Spleen (tissue), 13 donors: ENCODE measurements at places on chromosomes 6 and 20. TPM values are rescaled to one million over a fixed set of nuclear protein-coding genes. Genes with fewer than 3 reads are reported as not detected.

The EEF1A1 gene
- total RNA-seq = 9,463 TPM

The TRIM40 gene
- total RNA-seq = 0.20 TPM

The GPR6 gene
- not detected for total RNA-seq

The FAM217A gene
- total RNA-seq = not detected

The RGS17 gene
- not detected for total RNA-seq

The ZBTB12 gene
- total RNA-seq = 4.5 TPM

The TUBB2A gene
- 13.7 TPM for total RNA-seq

DNA sequence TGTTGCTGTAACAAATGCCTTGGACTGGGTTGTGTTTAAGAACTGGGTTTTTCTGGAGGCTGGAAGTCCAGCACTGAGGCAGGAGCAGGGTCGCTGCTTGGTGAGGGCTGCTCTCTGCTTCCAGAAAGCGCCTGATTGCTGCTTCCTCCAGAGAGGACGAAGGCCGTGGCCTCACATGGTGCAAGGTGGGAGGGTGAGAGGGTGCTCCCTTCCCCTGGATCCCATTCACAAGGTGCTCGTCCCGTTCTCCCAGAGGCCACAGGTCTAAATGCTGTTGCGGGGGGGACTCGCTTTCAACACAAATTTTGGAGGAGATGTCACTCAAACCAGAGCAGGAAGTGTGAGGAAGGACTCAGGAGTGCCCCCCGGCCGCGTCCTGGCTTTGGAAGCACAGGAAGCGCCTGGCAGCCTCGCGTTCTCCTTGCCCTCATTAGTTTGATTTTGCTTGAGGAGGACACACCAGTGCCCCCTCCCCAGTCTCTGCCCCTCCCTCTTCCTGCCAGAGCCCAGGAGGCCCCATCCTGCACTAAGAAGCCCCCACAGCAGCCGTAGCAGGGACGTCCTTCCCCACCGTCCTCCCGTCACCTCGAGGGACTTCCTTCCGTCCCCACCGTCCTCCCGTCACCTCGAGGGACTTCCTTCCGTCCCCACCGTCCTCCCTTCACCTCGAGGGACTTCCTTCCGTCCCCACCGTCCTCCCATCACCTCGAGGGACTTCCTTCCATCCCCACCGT, 7.7 kb upstream of the NKAIN4 start:
- no peak overlapping the region for H3K27ac ChIP-seq
- no peaks in the 10 kb centered on the region for H3K36me3 ChIP-seq
- no peaks in the 10 kb centered on the region for H3K4me1 ChIP-seq
- H3K4me3 ChIP-seq = no peak overlapping the region
- DNase-seq = no peak
- H3K27me3 ChIP-seq = peaks cover 68% of the 10 kb centered on the region

DNA sequence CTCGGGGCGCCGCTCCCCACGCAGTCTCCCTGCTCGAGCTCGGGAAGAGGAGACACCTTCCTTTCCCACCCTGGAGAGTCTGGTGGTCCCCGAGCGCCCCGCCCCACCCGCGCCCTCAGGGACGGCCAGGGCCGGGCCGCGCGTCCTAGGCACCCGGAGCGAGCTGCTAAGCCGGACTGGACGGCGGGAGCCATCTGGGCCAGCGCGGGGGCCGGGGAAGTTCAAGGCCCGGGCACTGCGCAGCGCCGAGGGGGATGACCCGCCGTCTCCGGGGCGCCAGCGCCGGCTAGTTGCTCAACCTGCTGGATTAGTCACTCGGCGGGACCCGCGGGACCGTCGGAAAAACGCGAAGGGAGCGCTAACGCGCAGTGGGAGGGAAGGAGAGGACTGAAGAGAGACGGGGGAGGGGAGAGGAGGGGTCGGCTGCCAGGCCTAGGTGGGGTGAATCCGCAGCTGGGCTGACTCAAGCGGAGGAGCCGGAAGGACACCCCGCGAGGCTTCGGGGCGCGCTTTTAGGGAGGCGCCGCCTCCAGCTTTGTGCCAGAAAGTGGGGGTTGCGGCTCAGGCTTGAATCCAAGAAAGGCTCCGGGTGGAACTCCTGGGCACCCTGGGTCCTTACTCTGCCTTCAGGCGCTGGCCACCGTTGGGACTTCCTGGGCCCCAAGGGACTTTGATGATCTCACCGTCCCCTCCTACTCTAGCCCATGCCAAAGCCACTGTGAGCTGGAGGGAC, 75.7 kb upstream of the FOXP4 start:
- H3K27me3 ChIP-seq = peaks cover 67% of the 10 kb centered on the region
- peaks cover 10% of the 10 kb centered on the region for H3K4me1 ChIP-seq
- peak overlapping the region; percentile 46 for H3K4me3 ChIP-seq
- DNase-seq = no peak

- H3K27ac ChIP-seq = no peak overlapping the region
- no peak for DNase-seq
- no peaks in the 10 kb centered on the region for H3K4me1 ChIP-seq
Observed at GRCh38 chr20:32397567-32398084, 39.5 kb downstream of the ASXL1 start.

GRCh38 chr6:113529196-113529595, 327.9 kb upstream of the MARCKS start:
- H3K36me3 ChIP-seq = no peaks in the 10 kb centered on the region
- no peak overlapping the region for H3K27ac ChIP-seq
- H3K27me3 ChIP-seq = no peaks in the 10 kb centered on the region
- no peak for DNase-seq
- no peak overlapping the region for H3K4me3 ChIP-seq
- H3K4me1 ChIP-seq = no peaks in the 10 kb centered on the region

DNA sequence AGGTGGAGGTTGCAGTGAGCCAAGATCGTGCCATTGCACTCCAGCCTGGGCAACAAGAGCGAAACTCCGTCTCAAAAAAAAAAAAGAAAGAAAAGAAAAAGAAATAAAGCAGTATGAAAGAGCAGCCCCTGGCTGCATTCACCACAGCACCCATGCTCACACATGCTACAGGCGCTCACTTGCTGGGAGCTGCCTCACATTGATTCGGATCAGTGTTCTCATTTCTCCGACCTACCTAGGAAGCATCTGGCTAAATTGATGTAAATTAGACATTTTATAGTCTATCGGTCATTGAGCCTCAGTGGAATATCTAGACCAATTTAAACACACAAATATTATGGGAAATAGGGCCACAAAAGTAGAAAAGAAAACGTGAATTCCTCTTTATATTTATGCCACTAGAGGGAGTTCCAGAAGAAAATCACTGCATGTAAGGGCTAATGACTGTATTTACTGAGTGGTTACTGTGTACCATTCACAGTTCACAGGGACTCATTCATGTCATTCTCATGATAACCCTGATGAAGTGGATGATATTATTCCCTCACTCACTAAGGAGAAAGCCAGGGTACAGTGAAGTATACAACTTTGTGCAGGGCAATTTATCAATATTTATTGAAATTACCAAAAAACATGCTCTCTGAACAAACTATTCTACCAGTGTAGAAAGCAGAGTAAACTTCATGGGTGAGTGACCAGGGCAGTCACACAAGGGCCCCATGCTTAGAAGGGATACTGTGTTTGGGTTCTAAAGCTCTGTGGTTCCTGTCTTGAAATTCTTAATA, 5.3 kb upstream of the MOG start:
- H3K4me3 ChIP-seq = no peak overlapping the region
- peaks cover 26% of the 10 kb centered on the region for H3K4me1 ChIP-seq
- no peaks in the 10 kb centered on the region for H3K36me3 ChIP-seq
- H3K27ac ChIP-seq = no peak overlapping the region
- peaks cover under 1% of the 10 kb centered on the region for H3K27me3 ChIP-seq
- no peak for DNase-seq

GRCh38 chr6:89940225-89941027, 46.2 kb downstream of the GJA10 start:
- H3K4me3 ChIP-seq = no peak overlapping the region
- no peaks in the 10 kb centered on the region for H3K27me3 ChIP-seq
- no peaks in the 10 kb centered on the region for H3K36me3 ChIP-seq
- no peaks in the 10 kb centered on the region for H3K4me1 ChIP-seq
- no peak for DNase-seq

DNA sequence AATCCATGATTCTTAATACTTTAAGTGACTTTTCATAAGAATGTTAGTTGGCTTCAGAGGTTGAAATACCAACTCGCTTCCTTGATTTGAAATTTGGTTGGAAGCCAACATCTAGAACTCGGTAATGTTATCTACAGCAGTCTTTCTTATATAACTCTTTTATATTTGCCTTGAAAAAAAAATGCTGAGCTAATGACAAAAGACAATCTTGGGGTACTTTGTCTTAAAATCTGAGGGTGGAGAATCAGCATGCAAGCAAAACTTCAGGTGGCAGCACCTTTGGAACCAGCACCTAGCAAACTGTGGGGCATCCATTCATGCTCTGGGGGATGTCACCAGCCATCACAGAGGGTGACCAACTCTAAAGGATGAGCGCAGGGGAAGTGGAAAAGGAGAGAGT, 76.3 kb downstream of the PDE10A start:
- no peaks in the 10 kb centered on the region for H3K27me3 ChIP-seq
- DNase-seq = no peak
- no peaks in the 10 kb centered on the region for H3K36me3 ChIP-seq
- no peak overlapping the region for H3K4me3 ChIP-seq
- H3K4me1 ChIP-seq = no peaks in the 10 kb centered on the region
- H3K27ac ChIP-seq = no peak overlapping the region

DNA sequence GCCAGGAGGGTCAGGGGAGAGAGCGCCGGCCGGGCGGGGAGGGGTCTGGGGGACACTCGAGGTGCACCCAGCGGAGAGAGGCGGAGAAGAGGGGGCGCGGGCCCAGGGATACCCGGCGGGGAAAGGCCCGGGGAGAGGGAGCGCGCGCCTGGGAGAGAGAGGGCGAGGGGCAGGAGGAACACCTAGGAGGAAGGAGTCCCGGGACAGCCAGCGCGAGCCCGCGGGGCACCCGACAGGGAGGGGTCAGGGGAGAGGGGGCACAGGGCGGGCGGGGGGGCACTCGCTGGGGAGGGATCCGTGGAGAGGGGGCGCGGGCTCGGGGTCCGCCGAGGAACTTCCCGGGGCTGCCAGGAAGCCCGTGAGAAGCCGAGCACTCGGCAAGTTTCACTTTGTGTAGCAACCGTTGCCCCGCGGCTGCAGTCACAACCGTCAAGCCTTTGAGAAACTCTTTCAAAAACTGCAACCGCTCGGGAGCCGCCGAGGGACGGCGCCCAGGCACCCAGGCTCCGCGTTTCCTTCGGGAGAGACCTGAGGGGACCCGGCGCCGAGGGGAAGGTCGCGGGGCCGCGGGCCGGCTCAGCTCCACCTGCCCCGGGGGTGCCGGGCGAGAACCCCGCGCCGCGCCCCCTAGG, 471 bp downstream of the EZR start:
- peaks cover 31% of the 10 kb centered on the region for H3K4me1 ChIP-seq
- H3K4me3 ChIP-seq = peak overlapping the region; percentile 85
- peak; percentile 94 for DNase-seq
- peak overlapping the region; percentile 93 for H3K27ac ChIP-seq

GRCh38 chr6:152979116-152979515, 3.7 kb downstream of the FBXO5 start:
- peaks cover 78% of the 10 kb centered on the region for H3K4me1 ChIP-seq
- no peak for DNase-seq
- no peaks in the 10 kb centered on the region for H3K27me3 ChIP-seq
- peaks cover 4% of the 10 kb centered on the region for H3K36me3 ChIP-seq
- H3K4me3 ChIP-seq = no peak overlapping the region

GRCh38 chr20:57718490-57719009, 8.7 kb upstream of the PMEPA1 start:
- H3K27me3 ChIP-seq = no peaks in the 10 kb centered on the region
- H3K4me1 ChIP-seq = peaks cover 24% of the 10 kb centered on the region
- DNase-seq = peak; percentile 95

DNA sequence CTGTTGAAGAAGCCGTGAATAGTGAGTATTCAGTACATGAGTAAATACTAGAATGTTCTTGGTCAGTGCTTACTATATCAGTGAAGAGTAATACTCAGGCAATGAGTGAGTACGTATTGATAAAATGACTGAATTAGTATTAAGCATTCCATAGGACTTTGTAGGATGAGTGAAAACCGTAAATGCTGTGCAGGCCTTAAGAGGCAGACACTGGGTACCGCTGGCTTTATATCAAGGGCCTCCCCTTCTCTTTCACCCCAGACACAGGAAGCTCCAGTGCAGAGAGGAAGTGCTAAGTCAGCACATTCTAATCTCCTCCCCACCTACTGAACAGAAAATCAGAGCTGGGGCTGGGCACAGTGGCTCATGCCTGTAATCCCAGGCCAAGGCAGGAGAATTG, 24.2 kb downstream of the POFUT1 start:
- peaks cover 36% of the 10 kb centered on the region for H3K4me1 ChIP-seq
- no peak for DNase-seq
- H3K27ac ChIP-seq = peak overlapping the region; percentile 68
- H3K27me3 ChIP-seq = no peaks in the 10 kb centered on the region
- H3K36me3 ChIP-seq = no peaks in the 10 kb centered on the region

GRCh38 chr6:144746902-144747469, 461.9 kb downstream of the UTRN start:
- no peak for DNase-seq
- peaks cover 33% of the 10 kb centered on the region for H3K36me3 ChIP-seq
- H3K27me3 ChIP-seq = no peaks in the 10 kb centered on the region
- H3K4me1 ChIP-seq = no peaks in the 10 kb centered on the region

GRCh38 chr6:7585287-7585930, 4.6 kb upstream of the SNRNP48 start:
- H3K27me3 ChIP-seq = no peaks in the 10 kb centered on the region
- no peak for DNase-seq
- peaks cover 6% of the 10 kb centered on the region for H3K36me3 ChIP-seq
- H3K4me3 ChIP-seq = no peak overlapping the region

DNA sequence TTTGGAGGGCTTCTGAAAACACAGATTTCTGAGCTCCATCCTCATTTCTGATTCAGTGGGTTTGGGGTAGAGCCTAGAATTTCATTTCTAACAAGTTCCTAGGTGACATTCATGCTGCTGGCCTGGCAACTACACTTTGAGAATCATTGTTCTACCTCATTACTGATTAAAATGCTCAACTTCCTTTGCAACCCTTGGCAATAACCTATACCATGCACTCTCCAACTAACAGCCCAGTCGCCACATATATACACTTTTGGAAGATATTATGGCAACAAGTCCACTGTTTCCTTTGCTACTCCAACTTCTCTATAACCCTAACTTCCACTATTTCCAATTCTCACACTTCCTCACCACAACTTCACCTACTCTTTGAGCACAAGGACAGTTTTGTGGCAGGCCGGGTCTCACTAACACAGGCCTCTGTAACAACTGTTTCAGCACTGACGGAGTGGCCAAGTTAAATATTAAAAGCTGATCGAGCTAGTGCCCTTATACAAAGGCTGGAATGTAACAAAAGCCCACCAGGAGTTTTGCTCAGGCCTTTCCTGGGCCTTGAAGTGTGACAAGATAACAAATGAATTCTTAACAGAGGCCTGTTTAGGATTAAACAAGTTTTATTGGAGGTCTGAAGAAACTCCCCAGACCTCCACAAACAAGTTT, 32.1 kb upstream of the RAB23 start:
- H3K36me3 ChIP-seq = no peaks in the 10 kb centered on the region
- H3K27me3 ChIP-seq = no peaks in the 10 kb centered on the region
- DNase-seq = no peak
- no peak overlapping the region for H3K27ac ChIP-seq
- no peaks in the 10 kb centered on the region for H3K4me1 ChIP-seq
- H3K4me3 ChIP-seq = no peak overlapping the region

DNA sequence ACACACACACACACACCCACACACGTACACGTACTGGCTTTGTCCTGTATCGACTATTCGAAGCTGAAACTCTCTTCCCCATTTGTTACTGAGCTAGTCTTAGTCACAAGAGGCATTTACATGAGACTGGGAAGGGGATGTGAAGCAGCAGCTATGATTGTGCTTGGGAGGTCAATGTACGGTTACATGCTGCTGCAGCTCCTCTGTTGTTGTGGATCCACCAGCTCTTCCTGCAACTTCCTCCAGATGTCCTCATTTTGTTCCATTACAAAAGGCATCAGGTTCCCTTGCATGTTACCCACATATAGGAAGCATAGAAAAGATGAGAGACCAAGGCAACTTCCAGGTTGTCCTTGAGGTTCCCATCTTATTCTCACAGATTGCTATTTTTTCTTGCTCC, 612.4 kb upstream of the IMPG1 start:
- no peak for DNase-seq
- H3K36me3 ChIP-seq = no peaks in the 10 kb centered on the region
- no peaks in the 10 kb centered on the region for H3K4me1 ChIP-seq
